ENCODE measurements at places on chromosomes 4 and X.

GRCh38 chr4:13368217-13368616 lies 115.9 kb downstream of the RAB28 start:
- no peak for DNase-seq

DNA sequence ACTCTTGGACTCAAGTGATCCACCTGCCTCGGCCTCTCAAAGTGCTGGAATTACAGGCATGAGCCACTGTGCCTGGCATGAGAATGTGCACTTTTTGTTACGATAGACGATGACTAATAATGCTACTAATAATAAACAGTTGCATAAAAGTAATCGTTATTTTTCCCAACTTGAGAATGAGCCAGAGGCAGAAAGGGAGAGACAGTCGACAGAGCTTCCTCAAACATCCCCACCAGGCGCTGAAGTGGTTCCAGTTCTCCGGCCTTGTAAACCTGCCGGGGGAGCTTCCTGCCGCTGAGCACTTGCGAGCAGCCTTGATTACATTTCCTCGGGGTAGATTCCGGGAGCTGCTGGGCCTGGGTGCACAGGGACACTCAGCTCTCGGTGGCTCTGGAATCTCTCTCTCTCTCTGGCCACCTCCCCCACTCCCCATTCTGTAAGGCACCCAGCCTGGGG lies 8.9 kb upstream of the HTRA3 start:
- peak; percentile 80 for DNase-seq

GRCh38 chrX:3763111-3763510 lies 49.7 kb upstream of the PRKX start:
- DNase-seq: no peak

DNA sequence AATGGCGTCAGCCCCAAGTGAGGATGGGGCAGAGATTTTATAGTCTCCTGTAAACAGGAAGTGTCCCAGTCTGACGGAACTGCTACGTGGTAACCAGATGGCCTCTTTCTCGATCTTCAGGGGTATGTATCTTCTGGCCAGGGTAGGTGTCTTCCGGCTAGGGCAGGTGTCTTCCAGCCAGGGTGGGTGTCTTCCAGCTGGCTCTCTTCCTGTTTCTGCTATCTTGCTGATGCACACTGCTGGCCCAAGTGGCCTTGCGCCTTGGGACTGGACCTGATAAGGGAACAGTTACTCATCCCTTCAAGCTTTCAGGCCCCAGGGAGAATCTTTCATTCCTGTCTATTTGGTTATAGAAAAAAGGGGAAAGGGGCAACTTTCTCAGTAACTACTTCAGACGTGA lies 178.7 kb upstream of the MAGEE2 start:
- DNase-seq: no peak
